ENCODE measurements at places on chromosomes 2 and 18.

- DNase-seq, result no peak
Measured at GRCh38 chr2:127069003-127069402, 38.0 kb downstream of the BIN1 start.

- no peak for DNase-seq
Measured at GRCh38 chr2:46319711-46320110, 22.5 kb downstream of the EPAS1 start.

GRCh38 chr2:30511122-30512083, 64.4 kb downstream of the LCLAT1 start:
- no peak for DNase-seq

GRCh38 chr18:10499230-10499629, 26.6 kb upstream of the NAPG start:
- no peak for DNase-seq

DNA sequence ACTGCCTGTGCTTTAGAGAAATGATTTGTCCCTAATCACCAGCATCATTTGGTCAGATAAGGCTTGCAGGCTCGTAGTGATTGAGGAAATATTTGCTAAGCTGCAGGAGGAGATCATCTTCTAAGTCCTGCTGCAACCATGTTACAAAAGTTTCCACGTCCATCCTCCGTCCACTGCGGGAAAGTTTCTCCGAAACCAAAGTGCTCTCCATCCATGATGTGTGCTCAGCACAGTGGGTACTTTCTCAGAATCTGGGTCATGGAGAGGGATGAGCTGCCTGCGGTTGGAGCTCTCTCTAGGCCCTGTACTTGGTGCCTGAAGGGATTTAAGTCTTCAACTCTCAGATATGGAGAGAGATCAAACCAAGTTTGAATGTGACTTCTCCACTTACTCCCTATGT, 39.3 kb downstream of the IL1RL2 start:
- no peak for DNase-seq
